ENCODE measurements at places on chromosomes 5 and 9.
A peak's percentile ranks its signal among the peaks of the same experiment; 100 is the strongest.

DNA sequence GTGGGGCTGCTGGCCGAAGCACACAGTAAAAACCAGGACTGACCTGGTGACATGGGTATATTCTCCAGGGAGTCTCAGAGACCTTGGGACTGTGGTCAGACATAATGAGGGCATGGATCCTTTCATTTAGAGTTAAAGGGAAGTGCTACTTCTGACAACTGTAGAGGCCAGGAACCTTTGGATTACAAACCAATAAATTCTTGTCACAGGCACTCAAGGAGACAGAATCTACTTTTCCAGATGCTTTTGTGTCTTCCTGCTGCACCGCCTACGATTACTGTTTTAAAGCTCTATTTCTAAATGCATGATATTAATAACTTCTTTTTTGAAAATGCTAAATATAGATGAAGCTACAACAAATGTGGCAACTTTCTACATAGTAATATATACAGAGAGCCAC, 106.5 kb upstream of the LPAR1 start:
- no peak for DNase-seq

DNA sequence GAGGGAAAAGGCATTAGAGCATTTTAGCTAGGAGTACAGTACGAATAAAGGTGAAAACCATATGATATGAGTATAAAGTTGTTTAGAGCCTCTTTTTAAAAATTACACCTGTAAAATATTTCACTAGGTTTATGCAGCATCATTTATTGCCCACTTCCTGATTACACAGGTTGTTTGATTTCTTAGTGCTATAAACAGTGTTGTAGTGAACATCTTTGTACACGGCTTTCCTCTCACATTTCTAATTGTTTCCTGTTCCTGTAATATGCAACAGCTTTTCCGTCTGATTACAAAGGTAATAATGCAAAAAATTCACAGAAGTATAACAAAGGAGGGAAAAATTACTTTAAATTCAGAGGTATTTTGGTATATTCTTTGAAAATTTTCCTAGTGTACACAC, 13.0 kb downstream of the STOM start:
- peak; percentile 20 for DNase-seq

- DNase-seq = no peak
Observed at GRCh38 chr9:14245901-14246525, 67.9 kb downstream of the NFIB start.

DNA sequence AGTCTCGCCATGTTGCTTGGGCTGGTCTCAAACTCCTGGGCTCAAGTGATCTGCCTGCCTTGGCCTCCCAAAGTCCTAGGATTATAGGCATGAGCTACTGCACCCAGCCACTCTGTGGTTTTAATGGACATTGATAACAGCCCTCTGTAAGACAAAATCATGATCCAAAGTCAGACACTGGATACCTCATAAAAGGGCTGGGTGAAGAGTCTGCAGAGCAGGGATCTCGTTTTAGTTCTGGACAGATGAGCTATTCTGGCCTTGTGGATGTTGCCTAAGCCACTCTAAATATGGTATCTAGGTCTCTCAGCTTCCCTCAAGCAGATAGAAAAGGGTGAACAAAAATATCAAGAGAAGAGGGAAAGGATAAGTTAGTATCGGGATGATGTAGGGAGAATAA, 133.4 kb upstream of the OSMR start:
- no peak for DNase-seq

DNA sequence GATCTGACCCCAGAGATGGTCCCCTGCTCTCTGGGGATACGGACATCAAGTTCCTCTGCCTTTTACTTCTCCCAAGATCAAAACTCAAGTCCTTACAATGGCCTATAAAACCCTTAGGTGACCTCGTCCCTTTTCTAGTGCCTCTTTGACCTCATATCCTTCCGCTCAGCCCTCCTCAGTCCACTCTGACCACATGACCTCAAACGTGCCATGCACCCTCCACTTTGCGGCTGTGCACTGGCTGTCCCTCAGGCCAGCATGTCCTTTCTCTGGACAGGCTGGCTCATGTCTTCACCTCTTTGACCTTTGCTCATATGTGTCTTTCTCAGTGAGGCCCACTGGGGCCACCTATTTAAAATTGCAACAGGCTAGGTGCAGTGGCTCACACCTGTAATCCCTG, 14.7 kb downstream of the TRMO start:
- DNase-seq = no peak
